ENCODE measurements at places on chromosomes 6 and 20. TPM values are rescaled to one million over a fixed set of nuclear protein-coding genes. Genes with fewer than 3 reads are reported as not detected.
A peak's percentile ranks its signal among the peaks of the same experiment; 100 is the strongest.

GRCh38 chr6:1604158-1605003, 5.3 kb upstream of the FOXC1 start:
- no peak overlapping the region for H3K27ac ChIP-seq
- peaks cover 18% of the 10 kb centered on the region for H3K4me1 ChIP-seq
- no peaks in the 10 kb centered on the region for H3K36me3 ChIP-seq
- peak overlapping the region; percentile 12 for H3K4me3 ChIP-seq
- DNase-seq = peak; percentile 89

PTK7 gene
- 1.8 TPM for polyA plus RNA-seq

LRRC73 gene
- polyA plus RNA-seq = 1.9 TPM

- no peaks in the 10 kb centered on the region for H3K27me3 ChIP-seq
- no peaks in the 10 kb centered on the region for H3K4me1 ChIP-seq
- no peak overlapping the region for H3K4me3 ChIP-seq
These were observed 18.3 kb upstream of the GPRC6A start for GRCh38 chr6:116847227-116847626.

- H3K27ac ChIP-seq = no peak overlapping the region
- H3K4me3 ChIP-seq = no peak overlapping the region
- peaks cover 3% of the 10 kb centered on the region for H3K4me1 ChIP-seq
These were observed 151.7 kb downstream of the UST start for GRCh38 chr6:148898376-148899014.

GRCh38 chr6:55997223-55997874, 122.0 kb upstream of the BMP5 start:
- no peak for DNase-seq
- H3K4me3 ChIP-seq = no peak overlapping the region
- no peaks in the 10 kb centered on the region for H3K27me3 ChIP-seq
- H3K36me3 ChIP-seq = no peaks in the 10 kb centered on the region
- H3K27ac ChIP-seq = no peak overlapping the region

GRCh38 chr6:42689371-42689770, 33.0 kb downstream of the PRPH2 start:
- peaks cover 33% of the 10 kb centered on the region for H3K4me1 ChIP-seq
- H3K36me3 ChIP-seq = peaks cover 83% of the 10 kb centered on the region
- no peaks in the 10 kb centered on the region for H3K27me3 ChIP-seq
- DNase-seq = no peak
- no peak overlapping the region for H3K4me3 ChIP-seq

DNA sequence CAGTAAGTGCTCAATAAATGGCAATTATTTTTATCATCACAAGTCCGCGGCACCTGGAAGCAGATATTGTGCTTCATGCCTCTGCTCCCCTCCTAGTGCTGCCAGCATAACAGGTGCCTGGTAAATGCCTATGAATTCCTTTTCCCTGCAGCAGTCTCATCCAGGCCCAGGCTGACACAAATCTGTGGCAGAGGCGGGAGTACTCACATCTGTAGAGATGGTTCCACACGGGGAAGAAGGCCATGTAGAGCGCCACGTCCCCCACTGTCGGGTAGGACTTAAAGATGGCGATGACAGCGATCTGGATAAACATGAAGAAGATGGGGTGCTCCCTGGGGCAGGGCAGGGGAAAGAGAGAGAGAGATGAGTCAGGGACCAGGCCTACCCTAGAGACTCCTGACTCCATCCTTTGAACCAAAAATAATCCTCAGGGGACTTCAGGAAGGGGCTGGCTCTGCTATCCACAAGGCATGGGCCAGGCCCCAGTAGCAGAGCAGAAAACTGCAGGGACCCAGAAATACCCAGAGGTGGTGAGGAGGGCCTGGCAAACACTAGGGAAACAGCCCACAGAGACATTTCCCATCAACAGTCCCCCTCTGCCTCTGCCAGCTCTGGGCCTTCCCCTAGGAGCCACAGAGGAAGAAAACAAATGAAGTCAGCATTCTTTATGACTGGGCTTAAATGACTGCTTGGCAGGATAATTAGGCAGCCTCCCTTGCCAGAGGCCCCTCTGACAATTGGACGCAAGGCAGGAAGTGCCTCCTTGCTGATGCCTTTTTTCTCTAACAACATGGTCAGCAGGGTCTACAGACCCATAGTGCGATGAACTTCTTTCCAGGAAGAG, 23.0 kb downstream of the MAP1LC3A start:
- H3K27me3 ChIP-seq = no peaks in the 10 kb centered on the region
- peaks cover 8% of the 10 kb centered on the region for H3K36me3 ChIP-seq
- peak; percentile 40 for DNase-seq
- no peak overlapping the region for H3K4me3 ChIP-seq
- H3K27ac ChIP-seq = peak overlapping the region; percentile 62

- H3K27ac ChIP-seq = no peak overlapping the region
- no peak for DNase-seq
- no peaks in the 10 kb centered on the region for H3K27me3 ChIP-seq
- H3K4me1 ChIP-seq = no peaks in the 10 kb centered on the region
- no peaks in the 10 kb centered on the region for H3K36me3 ChIP-seq
These were observed 17.7 kb upstream of the PARD6B start for GRCh38 chr20:50713657-50714101.

GRCh38 chr6:33316603-33317418, 733 bp downstream of the ZBTB22 start:
- H3K27ac ChIP-seq = peak overlapping the region; percentile 85
- no peaks in the 10 kb centered on the region for H3K36me3 ChIP-seq
- DNase-seq = no peak

DNA sequence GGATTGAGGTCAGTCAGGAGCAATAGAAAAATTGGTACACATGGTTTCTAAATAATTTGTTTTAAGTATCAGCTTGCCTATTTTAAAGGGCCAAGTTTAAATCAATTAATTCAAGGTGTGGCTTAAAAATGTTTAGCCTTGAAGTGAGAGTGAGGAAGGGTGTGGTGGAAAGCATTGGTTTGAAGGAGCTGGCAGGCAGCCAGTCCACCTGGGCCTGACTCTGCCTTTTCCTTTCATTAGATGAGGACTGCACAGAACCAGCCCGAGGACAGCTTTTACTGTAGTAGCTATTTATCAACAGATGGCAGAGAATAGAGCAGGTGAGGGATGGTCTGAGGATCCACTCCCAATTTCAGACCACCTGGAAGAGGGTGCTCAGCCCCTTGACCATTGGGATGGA, 42.4 kb downstream of the DHX35 start:
- no peak overlapping the region for H3K27ac ChIP-seq
- peaks cover 7% of the 10 kb centered on the region for H3K4me1 ChIP-seq
- H3K4me3 ChIP-seq = no peak overlapping the region
- no peak for DNase-seq

DNA sequence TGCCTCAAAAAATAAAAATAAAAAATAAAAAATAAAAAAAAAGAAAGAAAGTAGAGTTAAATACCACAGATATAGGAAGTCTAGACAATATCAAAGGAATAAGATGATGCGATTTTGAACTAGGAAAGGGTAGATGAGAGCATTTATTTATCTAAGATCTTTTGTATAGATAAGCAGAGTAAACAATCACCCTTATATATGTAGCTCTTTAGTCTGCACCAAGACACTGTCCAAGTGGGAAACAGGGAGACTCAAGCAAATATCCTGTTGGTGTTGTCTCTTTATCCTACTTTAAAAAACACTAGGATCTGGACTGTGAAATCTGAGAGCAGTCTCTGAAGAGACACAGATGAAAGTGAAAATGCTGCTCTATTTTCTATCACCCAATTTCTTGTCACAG, 587.0 kb upstream of the FLRT3 start:
- no peaks in the 10 kb centered on the region for H3K4me1 ChIP-seq
- H3K36me3 ChIP-seq = no peaks in the 10 kb centered on the region
- H3K27me3 ChIP-seq = no peaks in the 10 kb centered on the region
- H3K4me3 ChIP-seq = no peak overlapping the region
- no peak for DNase-seq
- no peak overlapping the region for H3K27ac ChIP-seq

DNA sequence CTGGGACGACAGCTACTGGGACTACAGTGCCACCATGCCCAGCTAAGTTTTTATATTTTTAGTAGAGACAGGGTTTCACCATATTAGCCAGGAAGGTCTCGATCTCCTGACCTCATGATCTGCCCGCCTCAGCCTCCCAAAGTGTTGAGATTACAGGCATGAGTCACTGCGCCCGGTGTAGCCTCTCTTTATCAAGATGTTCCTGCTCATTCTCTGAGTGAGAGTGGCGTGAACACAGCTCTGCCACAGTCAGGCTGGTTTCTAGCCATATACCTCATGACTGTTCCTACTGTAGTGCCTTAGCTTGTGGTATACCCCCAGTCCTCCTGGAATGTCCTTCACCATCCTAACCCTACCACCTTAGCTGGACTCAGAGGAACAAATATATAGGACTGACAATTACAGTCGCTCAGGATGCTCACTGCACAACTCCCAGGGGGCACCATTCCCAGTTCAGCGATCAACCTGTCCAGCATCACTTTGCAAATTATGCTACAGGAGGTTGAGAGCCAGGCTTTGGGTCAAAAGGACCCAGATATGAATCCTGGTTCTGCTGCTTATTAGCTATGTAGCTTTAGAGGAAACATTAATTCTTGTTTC, 86.3 kb downstream of the CHMP4B start:
- H3K4me3 ChIP-seq = no peak overlapping the region
- H3K27me3 ChIP-seq = no peaks in the 10 kb centered on the region
- H3K4me1 ChIP-seq = no peaks in the 10 kb centered on the region
- H3K27ac ChIP-seq = no peak overlapping the region
- DNase-seq = no peak
- no peaks in the 10 kb centered on the region for H3K36me3 ChIP-seq

SLC17A9 gene
- polyA plus RNA-seq = 1.7 TPM

GRCh38 chr6:26217714-26218075, 130.5 kb downstream of the HFE start:
- H3K27me3 ChIP-seq = no peaks in the 10 kb centered on the region
- peak overlapping the region; percentile 66 for H3K4me3 ChIP-seq
- DNase-seq = no peak
- peak overlapping the region; percentile 98 for H3K27ac ChIP-seq
- no peaks in the 10 kb centered on the region for H3K36me3 ChIP-seq
- H3K4me1 ChIP-seq = peaks cover 4% of the 10 kb centered on the region

DNA sequence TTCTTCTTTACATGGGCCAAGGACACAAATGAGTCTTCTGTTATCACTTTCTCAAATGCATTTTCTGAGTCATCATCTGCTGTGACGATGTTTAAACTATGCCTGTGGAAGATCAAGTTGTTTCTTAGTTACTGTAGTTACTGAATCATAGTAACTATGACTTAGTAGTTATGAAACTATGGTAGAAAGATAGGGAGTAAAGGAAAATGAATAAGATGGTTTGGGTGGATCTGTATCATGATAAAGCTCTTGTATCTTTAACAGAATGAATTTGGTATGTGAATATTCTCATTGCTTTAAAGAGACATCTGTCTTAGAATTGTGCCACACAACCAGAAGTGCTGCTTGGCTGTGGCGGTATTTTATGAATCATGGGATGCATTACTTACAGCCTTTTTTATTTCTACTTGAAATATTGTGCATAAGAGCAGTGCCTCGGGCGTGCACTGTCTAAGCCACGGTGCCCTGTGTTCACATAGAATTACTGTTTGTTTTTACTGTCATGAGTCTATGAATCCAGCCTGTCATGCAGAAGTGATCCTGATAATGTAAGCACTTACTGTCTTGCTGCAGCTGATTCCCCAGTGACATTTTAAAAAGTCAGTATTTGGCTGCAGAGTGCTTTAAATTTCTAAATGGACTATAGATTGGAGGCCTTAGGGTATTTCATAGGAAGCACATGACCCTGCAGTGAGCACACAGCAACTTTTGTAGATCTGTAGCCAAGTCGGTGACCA, 215.2 kb downstream of the TMEM242 start:
- no peak for DNase-seq
- H3K4me1 ChIP-seq = peaks cover 10% of the 10 kb centered on the region
- H3K4me3 ChIP-seq = no peak overlapping the region
- H3K27me3 ChIP-seq = no peaks in the 10 kb centered on the region
- peak overlapping the region; percentile 14 for H3K27ac ChIP-seq

GRCh38 chr6:127824061-127824460, 76.8 kb downstream of the THEMIS start:
- H3K27me3 ChIP-seq = no peaks in the 10 kb centered on the region
- no peaks in the 10 kb centered on the region for H3K36me3 ChIP-seq
- H3K4me3 ChIP-seq = no peak overlapping the region
- no peak overlapping the region for H3K27ac ChIP-seq
- DNase-seq = no peak

GRCh38 chr20:49568278-49569151, 578 bp upstream of the PTGIS start:
- peak overlapping the region; percentile 74 for H3K4me3 ChIP-seq
- DNase-seq = no peak
- H3K27ac ChIP-seq = peak overlapping the region; percentile 35
- H3K4me1 ChIP-seq = peaks cover 4% of the 10 kb centered on the region
- no peaks in the 10 kb centered on the region for H3K36me3 ChIP-seq

ERVFRD-1 gene
- 0.08 TPM for polyA plus RNA-seq

DNA sequence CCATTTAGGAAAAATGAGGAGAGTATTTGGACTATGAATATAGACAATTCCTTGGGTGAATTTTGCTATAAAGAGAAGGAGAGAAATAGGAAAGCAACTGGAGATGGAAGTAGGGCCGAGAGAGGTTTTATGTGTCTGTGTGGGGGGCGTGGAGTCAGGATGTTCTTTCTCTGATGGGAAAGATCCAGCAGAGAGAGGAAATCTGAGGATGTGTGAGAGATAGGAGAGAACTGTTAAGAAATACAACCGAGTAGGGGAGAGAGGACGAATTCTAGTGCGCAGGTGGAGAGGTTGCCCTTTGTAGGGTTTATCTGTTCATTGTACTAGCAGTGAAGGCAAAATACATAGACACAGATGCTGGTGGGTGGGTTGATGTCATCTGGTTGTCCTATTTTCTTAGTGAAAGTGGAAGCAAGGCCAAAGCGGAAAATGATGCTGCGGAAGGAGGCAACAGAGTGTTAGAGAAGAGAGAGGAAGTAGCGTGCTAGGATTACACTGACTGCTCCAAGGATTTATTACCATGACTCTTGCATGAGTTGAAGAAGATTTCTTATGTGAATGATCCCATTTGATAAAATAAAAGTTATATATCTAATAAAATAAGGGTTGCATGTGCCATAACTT, 57.7 kb downstream of the CLVS2 start:
- H3K27me3 ChIP-seq = no peaks in the 10 kb centered on the region
- DNase-seq = no peak
- H3K27ac ChIP-seq = no peak overlapping the region
- H3K4me1 ChIP-seq = no peaks in the 10 kb centered on the region
- no peak overlapping the region for H3K4me3 ChIP-seq

DNA sequence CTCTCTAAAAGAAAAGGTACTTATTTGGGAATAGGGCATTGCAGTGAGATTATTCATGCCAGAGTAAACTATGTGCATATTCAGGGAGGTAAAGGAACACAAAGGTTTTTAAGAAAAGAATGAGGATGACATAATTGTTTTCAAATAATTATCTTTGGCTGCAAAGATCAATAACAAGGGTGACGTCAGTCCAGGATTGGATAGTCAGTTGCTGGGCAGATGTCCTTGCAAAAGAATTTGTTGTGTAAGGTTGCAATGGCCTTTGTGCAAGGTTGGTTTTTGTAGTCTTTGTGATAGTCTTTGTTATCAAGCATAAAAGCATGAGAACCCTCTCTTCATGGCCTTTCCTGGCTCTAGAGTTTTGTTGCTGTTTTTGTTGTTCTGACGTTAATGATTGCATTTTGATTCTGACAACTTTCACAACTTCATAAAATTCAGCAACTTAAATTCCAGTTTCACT, 17.7 kb downstream of the LOC128125822 start:
- no peak overlapping the region for H3K4me3 ChIP-seq
- no peak for DNase-seq
- no peaks in the 10 kb centered on the region for H3K4me1 ChIP-seq
- H3K27me3 ChIP-seq = no peaks in the 10 kb centered on the region
